ENCODE measurements at places on chromosomes 3 and 15.

- no peak for DNase-seq
Measured at GRCh38 chr3:72682936-72683452, 165.3 kb downstream of the SHQ1 start.

GRCh38 chr3:39587113-39587512, 119.6 kb downstream of the MOBP start:
- no peak for DNase-seq

- DNase-seq, result no peak
Measured at GRCh38 chr3:14147617-14148016, 22.8 kb downstream of the TMEM43 start.

DNA sequence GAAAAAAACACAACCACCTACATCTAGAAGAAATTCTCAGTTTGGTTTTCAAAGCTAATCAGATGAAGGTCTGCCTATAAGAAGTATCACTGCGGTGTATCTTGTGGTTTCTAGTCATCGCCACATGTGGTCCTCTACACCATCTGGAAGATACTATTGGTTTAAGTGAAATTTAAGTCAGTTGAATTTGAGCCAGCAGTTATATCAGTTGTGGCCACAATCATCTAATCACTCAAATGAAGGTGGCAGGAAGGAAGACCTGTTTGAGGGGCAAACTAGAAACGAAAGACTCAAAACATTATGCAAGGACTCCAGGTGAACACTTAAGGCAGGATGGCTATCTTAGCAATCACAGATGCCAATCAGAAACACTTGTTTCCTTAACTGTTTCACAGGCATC, 48.7 kb downstream of the ETV5 start:
- no peak for DNase-seq

GRCh38 chr15:77225088-77225487, 154.2 kb upstream of the TSPAN3 start:
- no peak for DNase-seq

DNA sequence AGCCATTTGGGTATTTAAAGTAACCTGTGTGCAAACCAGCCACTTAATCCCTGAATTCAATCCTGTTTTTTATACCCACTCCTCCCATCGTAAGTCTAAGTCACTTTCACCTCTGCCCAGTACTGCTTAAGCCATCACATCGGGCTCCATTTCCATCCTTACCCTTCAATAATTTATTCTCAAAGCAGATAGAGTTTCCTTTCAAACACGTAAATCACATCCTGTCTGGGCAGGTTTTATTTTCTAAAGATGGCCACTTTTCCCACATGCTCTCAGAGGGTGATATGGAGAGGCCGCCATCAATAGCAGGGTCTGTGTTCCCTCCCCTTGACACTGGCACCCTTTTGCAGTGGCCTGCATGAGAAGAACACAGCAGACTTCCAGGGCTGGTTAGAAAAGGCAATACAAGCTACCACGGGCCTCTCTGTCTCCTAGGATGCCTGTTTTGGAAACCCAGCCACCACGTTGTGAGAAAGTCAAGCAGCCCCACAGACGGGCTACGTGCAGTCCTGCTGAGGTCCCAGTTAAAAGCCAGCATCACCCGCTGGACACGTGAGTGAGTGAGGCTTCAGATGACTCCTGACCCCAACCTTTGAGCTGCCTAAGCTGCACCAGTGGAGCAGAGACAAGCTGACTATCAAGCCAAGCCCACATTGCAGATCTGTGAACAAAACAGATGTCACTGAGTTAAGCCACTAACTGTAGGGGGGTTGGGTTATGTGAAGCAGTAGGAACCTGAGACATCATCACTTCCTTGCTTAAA, 241.8 kb upstream of the SLCO3A1 start:
- DNase-seq, result no peak

DNA sequence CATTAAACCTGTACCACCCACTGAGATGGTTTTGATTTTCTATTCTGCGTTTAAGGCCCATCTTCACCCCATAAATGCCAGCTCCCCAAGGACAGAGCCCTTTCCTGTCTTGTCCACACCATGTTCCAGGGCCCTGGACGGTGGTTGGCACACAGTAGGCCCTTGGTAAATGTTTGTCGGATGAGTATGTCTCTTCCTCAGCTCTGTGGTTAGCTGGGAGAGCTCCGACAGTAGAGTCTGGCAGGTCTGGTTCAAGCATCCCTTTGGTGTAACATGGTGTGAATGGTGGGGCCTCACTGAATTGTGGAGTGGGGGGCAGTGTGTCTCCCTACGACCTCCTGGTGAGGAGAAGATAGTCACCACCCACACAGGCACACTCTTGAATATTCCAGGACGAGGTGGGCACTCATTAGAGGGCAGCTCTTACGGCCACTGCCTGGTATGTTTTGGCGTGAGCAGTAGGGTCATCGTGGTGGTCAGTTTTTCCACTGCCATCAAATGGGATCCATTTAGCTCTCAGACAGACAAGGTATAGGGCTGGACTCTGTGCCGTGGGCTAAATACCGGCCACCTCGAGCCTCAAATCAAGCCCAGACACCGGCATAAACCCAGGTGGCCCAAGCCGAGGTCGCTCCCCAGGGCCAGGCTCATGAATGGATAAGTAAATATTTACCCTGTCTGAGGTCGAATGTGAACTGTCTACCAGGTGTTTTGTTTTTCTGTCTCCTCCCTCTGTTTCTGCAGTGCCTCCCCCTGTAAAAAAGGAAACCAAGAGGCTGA, 61.3 kb downstream of the SMAD3 start:
- DNase-seq, result no peak

DNA sequence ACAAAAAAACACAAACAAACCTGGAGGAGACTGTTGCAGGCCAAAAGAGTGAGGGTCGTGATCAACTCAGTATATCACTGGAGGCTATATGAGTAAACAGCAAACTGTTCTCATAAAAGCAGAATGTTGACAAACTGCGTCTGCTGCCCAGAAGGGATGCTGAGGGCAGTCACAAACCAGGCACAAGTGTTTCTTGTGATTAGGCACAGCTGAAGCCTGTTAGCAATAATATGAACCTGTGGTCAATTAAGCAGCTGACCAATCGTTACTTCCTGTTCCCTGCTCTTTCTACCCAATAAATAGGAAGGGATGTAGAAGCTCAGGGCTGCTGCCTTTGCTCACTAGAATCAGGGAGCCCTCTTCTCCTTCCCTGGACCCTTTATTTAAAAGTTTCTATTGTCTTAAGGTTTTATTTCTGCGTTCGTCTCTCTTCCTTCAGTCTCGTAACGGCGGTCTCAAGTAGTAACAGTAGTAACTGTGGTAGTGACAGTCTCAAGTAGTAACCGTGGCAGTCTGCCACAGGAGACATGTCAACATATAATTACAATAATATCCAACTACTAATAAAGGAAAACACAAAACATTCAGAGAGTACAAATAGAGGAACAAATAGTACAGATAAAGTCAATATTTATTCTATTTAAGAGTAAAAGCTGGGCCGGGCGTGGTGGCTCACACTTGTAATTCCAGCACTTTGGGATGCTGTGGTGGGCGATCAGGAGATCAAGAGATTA, 698.4 kb upstream of the CCDC54 start:
- no peak for DNase-seq

DNA sequence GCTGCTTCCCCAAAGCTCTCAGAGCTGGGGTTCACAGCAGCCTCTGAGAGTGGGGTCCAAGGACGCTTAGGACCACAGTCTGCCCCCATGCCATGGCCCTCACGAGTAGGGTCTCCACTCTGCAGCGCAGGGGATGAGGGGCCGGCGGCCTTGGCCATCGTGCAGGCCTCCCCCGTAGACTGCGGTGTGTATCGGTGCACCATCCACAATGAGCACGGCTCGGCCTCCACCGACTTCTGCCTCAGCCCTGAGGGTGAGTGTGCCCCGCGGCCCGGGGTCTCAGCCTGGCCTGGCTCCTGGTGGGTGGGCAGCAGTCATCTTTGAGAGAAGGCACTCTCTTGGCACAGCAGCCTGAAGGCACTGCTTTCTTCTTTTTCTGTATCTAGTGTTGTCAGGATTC, 24.8 kb upstream of the SLC28A1 start:
- DNase-seq, result no peak

DNA sequence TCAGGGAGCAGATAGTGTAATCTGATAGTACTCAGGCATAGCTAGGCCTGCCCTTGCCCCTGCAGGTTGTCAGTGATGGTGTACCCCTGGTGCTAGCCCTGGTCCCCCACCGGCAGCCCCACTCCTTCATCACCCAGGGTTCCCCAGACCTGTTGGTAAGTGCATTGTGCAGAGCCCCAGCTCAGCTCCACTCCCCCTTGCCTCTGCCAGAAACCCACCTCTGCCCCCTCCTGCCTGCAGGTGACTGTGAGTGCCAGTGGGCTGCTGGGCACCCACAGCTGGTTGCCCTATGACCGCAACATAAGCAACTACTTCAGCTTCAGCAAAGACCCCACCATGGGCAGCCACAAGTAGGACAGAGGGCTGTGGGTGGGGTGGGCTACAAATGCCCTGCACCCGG, 27.5 kb downstream of the NBEAL2 start:
- DNase-seq, result no peak

GRCh38 chr15:71410347-71410746, 295.1 kb downstream of the THSD4 start:
- no peak for DNase-seq

- peak; percentile 8 for DNase-seq
Measured at GRCh38 chr3:197456261-197457091, 99.3 kb downstream of the BDH1 start.

DNA sequence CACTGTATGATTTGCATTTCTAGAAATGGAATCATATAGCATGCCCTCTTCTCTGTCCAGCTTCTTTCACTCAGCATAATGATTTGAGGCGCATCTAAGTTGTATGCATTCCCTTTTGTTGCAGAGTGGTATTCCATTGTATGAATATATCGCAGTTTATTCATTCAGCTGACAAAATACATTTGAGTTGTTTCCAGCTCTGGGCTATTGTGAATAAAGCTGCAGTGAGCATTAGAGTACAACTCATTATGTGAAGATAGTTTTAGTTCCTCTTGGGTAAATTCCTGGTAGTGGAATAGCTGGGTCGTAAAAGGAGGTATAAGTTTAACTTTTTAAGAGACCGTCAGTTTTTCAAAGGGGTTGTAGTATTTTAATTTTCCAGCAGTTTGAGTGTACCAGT, 38.5 kb upstream of the POLR2M start:
- DNase-seq, result no peak

GRCh38 chr15:90037511-90037860, 36.4 kb downstream of the ZNF710 start:
- no peak for DNase-seq

GRCh38 chr3:30547716-30548115, 58.7 kb upstream of the TGFBR2 start:
- no peak for DNase-seq

GRCh38 chr15:85100186-85100937, 118.7 kb downstream of the PDE8A start:
- no peak for DNase-seq

GRCh38 chr15:56040081-56041035, 46.9 kb upstream of the NEDD4 start:
- no peak for DNase-seq

- DNase-seq, result no peak
Measured at GRCh38 chr15:63805993-63806980, 27.5 kb downstream of the HERC1 start.

Measured in stimulated activated CD8-positive, alpha-beta memory T cell treated with anti-CD3 and anti-CD28 coated beads, Interleukin-4, amount 100 ng/mL, for 1 hour (primary cell).